ENCODE measurements at places on chromosomes 16 and 17.
A peak's percentile ranks its signal among the peaks of the same experiment; 100 is the strongest.

- DNase-seq: no peak
Observed at GRCh38 chr17:1274245-1274608, 4.0 kb downstream of the BHLHA9 start.

GRCh38 chr16:61763013-61763412, 273.2 kb downstream of the CDH8 start:
- DNase-seq: no peak

GRCh38 chr16:85400305-85401205, 212.6 kb upstream of the GSE1 start:
- no peak for DNase-seq

- DNase-seq: no peak
Observed at GRCh38 chr17:35531160-35531559, 6.3 kb downstream of the SLFN12L start.

DNA sequence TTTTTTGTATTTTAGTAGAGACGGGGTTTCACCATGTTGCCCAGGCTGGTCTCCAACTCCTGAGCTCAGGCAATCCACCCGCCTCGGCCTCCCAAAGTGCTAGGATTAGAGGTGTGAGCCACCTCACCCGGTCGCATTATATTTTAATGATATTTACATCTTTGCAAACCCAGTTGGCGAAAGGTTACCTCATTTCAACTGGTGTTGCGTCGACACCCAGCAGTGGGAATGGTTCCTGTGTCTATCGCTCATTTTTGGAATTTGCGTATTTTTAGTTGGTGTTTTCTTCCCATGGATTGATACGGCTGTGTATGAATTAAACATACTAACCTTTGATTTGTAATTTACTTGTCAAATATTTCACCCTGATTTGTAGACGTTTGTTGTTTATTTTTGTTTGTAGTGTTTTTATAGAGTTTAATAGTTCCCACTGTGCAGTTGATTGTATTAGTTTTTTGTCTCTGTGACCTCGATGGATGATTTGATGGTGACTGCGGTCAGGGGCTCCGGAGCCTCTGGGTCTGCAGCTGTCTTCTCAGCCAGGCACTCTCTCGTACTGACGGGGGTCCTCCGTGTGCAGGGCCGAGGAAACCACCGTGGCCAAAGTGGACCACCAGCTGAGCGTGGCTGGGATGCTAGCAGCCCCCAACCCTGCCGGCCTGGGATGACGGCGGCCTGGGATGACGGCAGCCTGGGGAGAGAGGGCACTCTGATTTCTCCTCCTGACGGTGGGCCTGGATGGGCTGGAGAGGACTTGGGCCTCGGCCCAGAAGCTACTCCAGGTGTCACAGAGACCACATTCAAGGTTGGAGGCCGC, 4.0 kb downstream of the CD7 start:
- DNase-seq: no peak

- DNase-seq: no peak
Observed at GRCh38 chr17:41467561-41467960, 375 bp upstream of the KRT32 start.

GRCh38 chr17:33500151-33500550, 207.1 kb upstream of the ASIC2 start:
- DNase-seq: no peak

GRCh38 chr17:44318077-44318892, 6.3 kb downstream of the SLC25A39 start:
- no peak for DNase-seq

DNA sequence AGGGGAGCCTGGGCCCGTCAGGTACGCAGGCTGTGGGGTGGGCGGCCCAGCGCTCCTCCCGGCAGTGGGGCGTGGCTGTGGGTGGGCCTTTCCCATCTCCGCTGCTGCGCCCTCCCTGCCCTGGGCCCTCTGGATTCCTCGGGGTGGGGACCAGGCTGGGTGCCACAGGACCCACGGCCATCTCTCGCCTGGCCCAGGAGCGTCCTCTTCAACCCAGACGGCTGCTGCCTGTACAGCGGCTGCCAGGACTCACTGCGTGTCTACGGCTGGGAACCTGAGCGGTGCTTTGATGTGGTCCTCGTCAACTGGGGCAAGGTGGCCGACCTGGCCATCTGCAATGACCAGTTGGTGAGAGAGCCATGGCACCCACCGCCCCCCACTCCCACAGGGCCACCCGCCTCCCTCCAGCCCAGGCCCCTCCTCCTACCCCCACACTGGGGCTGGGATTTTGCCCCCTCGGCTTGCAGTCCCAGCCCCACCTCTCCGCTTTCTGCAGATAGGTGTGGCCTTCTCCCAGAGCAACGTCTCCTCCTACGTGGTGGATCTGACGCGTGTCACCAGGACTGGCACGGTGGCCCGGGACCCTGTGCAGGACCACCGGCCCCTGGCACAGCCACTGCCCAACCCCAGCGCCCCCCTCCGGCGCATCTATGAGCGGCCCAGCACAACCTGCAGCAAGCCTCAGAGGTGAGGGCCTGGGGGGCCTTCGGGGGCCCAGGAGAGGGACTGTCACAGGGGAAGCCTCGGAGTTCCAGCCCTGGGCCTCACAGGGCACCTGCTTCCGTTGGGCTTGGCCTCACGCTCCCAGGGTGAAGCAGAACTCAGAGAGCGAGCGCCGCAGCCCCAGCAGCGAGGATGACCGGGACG, 17.2 kb downstream of the KATNB1 start:
- no peak for DNase-seq

DNA sequence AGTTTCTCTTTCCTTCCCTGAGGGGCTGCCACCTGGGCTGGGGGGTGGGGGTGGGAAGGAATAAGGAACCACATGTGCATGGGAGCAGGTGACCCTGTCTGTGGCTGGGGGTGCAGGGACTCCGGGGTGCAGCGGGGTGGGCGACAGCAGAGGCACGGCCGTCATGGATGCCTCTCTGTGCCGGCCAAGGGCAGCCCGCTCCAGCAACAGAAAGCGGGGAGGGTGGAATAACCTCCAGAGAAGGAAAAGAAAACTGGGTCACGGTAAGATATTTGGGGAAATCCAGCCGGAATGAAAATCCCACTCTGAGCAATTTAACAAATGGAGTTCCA, 4.2 kb downstream of the NDUFAF8 start:
- DNase-seq: no peak

DNA sequence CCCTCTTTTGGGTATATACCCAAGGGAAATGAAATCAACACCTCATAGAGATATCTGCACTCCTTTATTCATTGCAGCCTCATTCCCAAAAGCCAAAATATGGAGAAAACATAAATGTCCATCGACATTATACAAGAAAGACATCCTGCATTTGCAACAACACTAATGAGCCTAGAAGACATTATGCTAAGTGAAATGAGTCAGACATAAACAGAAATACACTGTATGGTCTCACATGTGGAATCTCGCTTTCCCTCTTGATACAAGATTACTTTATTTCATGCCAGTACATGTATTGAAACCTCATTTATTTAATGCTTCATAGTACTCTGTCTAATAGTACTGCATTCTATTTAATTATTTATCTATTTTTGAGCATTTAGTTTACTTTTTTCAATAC, 157.2 kb downstream of the ZNF18 start:
- no peak for DNase-seq

DNA sequence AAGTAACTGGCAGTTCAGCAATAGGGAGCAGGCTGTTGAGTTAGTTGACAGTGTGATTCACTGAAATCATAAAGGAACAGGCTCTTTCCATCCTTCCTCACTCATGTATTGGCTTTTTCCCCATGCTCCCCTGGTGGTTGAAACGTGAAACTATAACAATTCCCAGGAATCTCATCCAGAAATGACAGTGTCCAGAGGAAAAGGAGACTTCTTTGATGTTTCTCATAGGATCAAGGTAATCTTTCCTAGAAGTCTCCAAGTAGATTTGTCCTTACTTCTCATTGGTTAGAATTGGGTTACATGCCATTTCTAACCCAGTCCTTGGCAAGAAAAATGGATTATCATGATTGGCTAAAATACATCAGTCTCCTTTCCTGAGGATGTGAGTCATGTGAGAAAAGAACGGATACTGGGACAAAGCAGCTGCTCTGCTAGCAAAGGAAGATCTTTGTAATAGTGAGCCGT, 14.4 kb downstream of the TTC19 start:
- no peak for DNase-seq

- no peak for DNase-seq
Observed at GRCh38 chr16:79528338-79528737, 72.2 kb downstream of the MAF start.

- peak; percentile 67 for DNase-seq
Observed at GRCh38 chr16:31138621-31139578, 3.4 kb upstream of the PRSS8 start.

DNA sequence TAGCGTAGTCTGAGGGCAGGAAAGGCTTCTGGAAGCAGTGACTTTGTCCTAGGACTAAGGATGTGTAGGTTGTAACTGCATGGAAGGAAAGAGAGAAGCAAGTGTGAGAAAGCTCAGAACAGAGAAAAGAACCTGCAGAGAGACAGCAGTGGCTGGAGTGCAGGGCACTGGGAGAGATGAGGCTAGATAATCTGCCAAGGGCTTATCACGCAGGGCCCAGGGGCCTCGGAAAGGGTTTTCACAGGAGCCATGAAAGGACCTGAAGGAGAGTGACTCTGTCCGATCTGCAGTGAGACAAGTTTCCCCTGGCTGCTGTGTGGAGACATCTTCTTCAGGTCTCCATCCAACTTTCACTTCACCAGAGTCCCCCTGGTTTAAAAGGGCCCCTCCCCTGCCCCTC, 7.1 kb upstream of the SRCAP start:
- no peak for DNase-seq

DNA sequence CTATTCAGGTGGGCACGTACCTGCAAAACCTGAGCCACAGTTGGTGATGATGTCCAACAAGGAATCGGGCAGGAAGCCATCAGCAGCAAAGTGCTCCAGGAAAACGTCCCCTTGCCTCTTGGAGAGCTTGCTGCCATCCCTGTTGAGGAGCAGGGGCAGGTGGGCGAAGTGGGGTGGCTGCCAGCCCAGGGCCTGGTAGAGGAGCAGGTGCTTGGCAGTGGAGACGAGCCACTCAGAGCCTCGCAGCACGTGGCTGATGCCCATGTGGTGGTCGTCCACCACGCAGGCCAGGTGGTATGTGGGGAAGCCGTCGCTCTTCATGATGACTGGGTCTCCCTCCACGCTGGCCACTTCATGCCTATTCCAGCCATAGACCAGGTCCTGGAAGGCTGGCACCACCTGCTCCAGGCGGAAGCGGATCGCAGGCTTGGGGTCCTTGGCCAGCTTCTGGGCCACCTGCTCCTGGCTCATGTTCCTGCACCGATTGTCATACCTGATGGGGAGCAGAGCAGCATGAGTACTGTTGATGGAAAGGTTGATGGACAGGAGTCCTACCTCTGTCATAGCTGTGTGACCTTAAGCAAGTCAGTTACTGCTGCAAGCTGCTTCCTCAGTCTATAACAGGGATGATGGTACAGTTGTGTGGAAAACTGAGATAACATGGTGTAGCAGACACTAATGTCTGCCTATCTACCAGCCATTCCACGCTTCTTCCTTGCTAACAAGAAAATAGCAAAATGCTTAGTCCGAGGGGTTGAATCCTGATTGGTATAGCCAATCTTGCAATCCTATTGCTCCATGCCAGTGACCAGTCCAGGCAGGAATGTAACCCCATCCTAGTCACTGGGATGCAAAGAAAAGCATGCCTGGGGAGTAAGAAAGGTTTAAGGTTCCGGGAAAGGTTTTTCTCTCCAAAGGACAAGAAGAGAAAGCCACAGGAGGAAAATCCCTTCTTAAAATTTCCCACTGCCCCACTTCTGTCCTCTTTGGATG, 22.0 kb downstream of the EARS2 start:
- DNase-seq: no peak

DNA sequence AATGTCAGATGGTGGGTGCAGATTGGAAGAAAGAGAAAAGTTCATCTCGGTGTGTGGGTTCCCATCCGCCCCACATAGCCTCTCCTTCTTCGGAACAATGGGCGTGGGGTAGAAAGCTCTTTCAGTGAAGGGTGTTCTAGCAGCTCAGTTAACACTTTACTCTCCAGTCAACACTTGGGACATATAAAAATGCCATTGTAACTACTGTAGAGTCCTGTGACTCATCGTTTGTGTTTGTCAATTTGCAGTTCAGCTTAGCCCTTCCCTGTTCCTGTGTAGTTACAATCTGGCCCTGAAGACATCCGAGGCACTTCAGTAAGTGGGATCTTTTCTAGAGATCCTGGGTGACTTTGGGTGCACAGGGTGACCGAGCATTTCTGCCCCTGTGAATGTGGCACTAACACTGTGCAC, 11.5 kb upstream of the CLEC18C start:
- peak; percentile 57 for DNase-seq

GRCh38 chr17:62859146-62859545, 51.0 kb upstream of the MARCHF10 start:
- no peak for DNase-seq

- DNase-seq: no peak
Observed at GRCh38 chr17:82234211-82235055, 5.6 kb downstream of the SLC16A3 start.

DNA sequence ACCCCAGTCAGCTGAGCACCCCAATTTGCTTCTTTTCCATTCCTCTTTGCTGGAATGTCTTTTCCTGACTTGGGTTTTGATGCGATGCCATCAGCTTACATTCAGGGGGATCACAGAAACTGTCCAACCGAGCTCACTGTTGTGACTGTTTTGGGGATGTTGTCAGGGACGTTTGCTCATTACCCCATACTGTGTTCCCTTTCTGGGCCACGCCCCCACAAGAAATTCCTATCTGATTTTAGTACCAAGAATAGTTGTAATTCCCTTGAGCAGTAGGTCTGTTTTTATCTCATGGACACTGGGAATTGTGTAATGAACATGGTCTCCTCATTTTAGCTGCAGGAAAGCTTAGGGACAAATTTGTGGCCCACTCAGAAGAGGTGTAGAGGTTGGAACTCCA, 2.6 kb upstream of the NTN1 start:
- DNase-seq: no peak

GRCh38 chr17:31489295-31490018, 98.0 kb downstream of the RAB11FIP4 start:
- DNase-seq: no peak

GRCh38 chr16:52191531-52192134, 355.3 kb downstream of the TOX3 start:
- DNase-seq: no peak

DNA sequence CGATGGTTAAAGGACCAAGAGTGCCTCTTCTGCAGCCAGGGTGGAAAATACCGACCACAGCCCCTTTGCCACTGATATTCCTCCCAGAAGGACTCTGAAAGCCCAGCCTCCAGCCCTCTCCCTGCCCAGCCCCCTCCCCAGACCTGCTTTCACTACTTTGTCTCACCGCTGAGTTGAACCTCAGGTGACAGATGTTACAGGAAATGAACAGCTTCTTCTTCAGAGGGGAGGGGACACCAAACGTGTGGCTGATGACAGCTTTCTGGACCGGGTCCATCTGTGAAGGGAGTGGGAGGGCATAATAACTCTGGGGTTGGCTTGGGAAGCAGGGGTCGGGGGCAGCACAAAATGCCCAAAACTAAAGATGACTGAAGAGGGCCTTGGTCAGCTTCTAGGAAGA, 14.2 kb downstream of the NKIRAS2 start:
- DNase-seq: no peak
